Cerebellum (tissue), 4 donors: ENCODE measurements at places on chromosomes 5 and 9. TPM values are rescaled to one million over a fixed set of nuclear protein-coding genes. Genes with fewer than 3 reads are reported as not detected.

GRCh38 chr5:179149278-179149677 is 89.1 kb downstream of the ZNF354C start:
- no peak for DNase-seq

GRCh38 chr9:107894572-107895261 is 405.1 kb upstream of the KLF4 start:
- no peak for DNase-seq

- DNase-seq = no peak
Observed at GRCh38 chr5:54975701-54976100, 9.7 kb downstream of the ESM1 start.

- no peak for DNase-seq
Observed at GRCh38 chr5:142095651-142096330, 12.8 kb upstream of the NDFIP1 start.

Gene ARSI
- total RNA-seq = 1.4 TPM

DNA sequence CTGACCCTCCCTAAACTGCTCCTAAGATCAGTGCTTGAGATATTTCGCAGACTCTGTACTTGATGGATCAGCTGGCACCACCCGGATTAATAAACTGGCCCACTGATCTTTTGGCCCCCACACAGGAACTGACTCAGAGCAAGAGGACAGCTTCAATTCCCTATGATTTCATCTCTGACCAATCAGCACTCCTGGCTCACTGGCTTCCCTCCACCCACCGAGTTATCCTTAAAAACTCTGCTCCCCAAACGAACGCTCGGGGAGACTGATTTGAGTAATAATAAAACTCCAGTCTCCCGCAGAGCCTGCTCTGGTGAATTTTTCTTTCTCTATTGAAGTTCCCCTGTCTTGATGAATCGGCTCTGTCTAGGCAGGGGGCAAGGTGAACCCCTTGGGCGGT is 36.5 kb upstream of the CD180 start:
- DNase-seq = no peak

DNA sequence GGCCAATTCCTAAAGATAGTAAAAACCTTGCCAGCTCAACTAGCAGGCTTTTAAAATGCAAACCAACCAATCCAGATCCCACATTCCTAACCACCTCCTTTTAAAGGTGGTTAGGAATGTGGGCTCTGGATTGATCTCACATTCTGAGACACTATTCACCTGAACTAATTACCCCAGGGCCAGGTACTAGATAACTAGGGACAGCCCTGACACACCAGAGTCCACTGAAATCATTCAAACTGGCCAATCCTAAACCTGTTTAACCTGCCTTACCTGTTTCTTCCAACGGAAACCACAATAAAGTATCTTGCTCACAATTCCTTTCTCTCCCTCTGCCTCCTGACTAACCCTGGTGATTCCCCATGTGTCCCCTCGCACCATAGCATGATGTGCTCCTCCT is 168.3 kb upstream of the DMAC1 start:
- DNase-seq = no peak

Gene IL5
- total RNA-seq = not detected

- DNase-seq = peak; percentile 12
Observed at GRCh38 chr9:4986296-4986695, 1.2 kb downstream of the JAK2 start.
